Activated naive CD8-positive, alpha-beta T cell treated with anti-CD3 and anti-CD28 coated beads, Interleukin-2, amount 10 ng/mL, durations not matched to agents 7 days and 5 days (primary cell): ENCODE measurements at places on chromosomes 4 and X.

- no peak for DNase-seq
Observed at GRCh38 chrX:135649029-135649428, 64.4 kb upstream of the CT45A1 start.

GRCh38 chr4:57184378-57185029 lies 74.3 kb upstream of the IGFBP7 start:
- no peak for DNase-seq

GRCh38 chr4:153413842-153414241 lies 52.3 kb upstream of the TMEM131L start:
- no peak for DNase-seq

DNA sequence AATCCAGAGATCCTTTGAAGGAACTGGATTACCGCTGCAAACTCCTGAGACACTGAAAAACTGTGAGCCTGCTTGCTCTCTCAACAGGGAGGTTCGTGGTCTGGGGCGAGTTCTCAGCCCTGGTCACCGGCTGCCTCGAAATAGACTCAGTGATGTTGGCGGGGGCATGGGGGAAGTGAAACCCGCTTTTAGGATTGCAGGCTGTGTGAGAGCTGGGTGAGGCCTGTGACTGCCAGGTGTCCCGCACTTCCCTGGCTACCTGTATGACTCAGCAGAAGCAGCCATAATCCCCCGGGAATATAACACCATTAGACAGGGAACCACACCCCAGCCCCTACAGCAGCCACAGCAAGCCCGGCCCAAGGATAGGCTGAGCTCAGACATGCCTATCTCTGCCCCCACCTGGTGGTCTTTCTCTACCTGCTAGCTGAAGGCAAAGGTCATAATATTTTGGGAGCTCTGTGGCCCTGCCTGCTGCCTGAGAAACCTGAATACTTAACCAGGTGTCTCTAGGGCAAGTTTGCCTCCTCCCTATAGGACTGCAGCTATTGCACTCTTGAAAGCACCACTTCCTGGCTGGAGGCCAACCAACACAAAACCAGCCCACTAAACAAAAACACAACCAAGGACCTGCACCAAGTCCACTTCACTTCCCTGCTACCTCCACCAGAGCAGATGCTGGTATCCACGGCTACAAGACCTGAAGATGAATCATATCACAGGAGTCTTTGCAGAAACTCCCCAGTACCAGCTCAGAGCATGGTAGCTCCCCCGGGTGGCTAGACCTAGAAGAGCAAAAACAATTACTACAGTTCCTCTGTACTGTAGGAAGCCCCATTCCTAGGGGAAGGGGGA lies 202.0 kb downstream of the RRAGB start:
- no peak for DNase-seq

DNA sequence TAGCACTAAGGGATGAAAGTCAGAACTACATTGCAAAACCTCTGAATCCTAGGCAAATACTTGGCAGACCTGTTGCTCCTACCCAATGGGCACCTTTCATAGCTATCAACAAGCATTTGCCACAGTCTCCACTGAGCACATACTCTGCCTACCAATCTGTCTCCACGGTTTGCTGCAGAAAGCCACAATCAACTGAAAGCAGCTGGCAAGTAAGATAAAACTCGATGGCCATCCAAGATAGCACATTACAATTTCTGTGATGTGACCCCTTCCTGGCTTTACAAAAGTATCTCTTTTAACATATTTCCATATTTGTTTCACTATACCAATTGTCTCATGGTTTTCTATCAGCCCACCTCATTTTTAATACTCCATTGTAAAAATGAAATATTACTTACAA lies 1060.5 kb upstream of the INTU start:
- no peak for DNase-seq

DNA sequence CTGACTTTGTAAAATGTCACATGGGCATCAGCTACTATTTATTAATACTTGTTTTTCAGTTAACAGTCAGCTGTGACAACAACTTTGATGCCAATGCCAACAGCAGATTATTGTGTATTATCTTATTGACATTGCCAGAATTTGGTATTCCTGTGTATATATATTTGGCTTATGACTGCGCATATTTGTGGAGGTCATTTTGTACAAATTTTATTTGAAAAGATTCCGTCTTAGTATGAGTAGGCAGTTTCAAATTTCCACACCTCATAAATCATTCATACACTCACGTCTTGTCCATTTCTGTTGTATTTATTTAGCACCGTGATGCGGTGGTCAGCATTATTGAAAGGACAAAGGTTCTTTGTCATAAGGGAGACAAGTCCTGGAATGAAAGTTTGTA lies 558.2 kb upstream of the NDST4 start:
- no peak for DNase-seq
